Aorta (tissue), 5 donors: ENCODE measurements at places on chromosomes 16 and 17. TPM values are rescaled to one million over a fixed set of nuclear protein-coding genes. Genes with fewer than 3 reads are reported as not detected.

GRCh38 chr16:19393226-19394111 lies 24.2 kb upstream of the TMC5 start:
- no peak overlapping the region for H3K27ac ChIP-seq
- H3K36me3 ChIP-seq, result no peaks in the 10 kb centered on the region
- no peaks in the 10 kb centered on the region for H3K27me3 ChIP-seq
- no peaks in the 10 kb centered on the region for H3K4me1 ChIP-seq
- no peak overlapping the region for H3K4me3 ChIP-seq

- H3K36me3 ChIP-seq, result no peaks in the 10 kb centered on the region
- H3K27ac ChIP-seq, result peak within 1 kb of the TSS; percentile 95
- peak within 1 kb of the TSS; percentile 69 for H3K4me3 ChIP-seq
- DNase-seq, result peak; percentile 95
These were observed at the start of gene BCAR1 for GRCh38 chr16:75251280-75252048. TSS of gene BCAR1 (minus strand) at chr16:75251624. CDS start at chr16:75251482, 142 bp downstream.

- H3K36me3 ChIP-seq, result no peaks in the 10 kb centered on the region
- no peaks in the 10 kb centered on the region for H3K27me3 ChIP-seq
- peak; percentile 76 for DNase-seq
- H3K4me3 ChIP-seq, result peak overlapping the region; percentile 47
- H3K27ac ChIP-seq, result peak overlapping the region; percentile 77
These were observed 9.9 kb downstream of the HEXIM2 start for GRCh38 chr17:45171338-45172231.

ACBD4 gene
- total RNA-seq, result 23.4 TPM
